ENCODE measurements at places on chromosomes 4 and X.

- DNase-seq: no peak
Measured at GRCh38 chr4:3044870-3045819, 29.2 kb downstream of the HTT-AS start.

DNA sequence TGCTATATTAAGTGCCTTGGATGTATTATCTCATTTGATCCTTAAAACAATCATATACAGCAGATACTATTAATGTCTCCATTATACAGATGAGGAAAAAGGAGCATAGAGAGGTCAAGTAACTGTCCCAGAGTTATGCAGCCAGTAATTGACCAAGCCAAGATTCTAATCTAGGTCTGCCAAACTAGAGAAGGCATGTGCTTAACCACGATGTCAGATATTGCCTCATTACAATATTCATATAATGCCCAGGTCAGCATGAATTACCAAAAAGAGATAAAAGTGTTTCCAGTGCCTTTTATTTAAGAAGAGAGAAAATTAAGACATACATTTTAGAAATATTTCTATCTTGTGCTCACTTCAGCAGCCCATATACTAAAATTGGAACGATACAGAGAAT lies 7.1 kb downstream of the ARHGEF6 start:
- DNase-seq: no peak

DNA sequence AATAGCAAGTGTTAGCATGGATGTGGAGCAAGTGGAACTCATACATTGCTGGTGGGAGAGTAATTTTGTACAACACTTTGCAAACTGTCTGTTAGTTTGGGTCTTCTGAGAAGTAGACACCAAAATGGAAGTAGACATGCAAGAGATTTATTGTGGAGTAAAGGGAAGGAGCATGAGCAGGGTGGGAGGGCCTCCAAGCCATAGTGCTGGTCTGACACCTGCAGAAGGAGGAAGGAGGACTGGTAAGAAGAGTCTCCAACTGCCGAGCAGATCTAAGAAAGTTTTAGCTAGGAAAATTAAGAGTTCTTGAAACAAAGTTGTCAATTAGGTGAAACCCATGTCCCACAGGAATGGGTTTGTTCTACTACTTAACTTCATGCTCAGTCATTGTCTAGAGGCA lies 64.0 kb upstream of the DDIT4L start:
- no peak for DNase-seq

- no peak for DNase-seq
Measured at GRCh38 chrX:43313035-43313434, 343.1 kb upstream of the MAOA start.

DNA sequence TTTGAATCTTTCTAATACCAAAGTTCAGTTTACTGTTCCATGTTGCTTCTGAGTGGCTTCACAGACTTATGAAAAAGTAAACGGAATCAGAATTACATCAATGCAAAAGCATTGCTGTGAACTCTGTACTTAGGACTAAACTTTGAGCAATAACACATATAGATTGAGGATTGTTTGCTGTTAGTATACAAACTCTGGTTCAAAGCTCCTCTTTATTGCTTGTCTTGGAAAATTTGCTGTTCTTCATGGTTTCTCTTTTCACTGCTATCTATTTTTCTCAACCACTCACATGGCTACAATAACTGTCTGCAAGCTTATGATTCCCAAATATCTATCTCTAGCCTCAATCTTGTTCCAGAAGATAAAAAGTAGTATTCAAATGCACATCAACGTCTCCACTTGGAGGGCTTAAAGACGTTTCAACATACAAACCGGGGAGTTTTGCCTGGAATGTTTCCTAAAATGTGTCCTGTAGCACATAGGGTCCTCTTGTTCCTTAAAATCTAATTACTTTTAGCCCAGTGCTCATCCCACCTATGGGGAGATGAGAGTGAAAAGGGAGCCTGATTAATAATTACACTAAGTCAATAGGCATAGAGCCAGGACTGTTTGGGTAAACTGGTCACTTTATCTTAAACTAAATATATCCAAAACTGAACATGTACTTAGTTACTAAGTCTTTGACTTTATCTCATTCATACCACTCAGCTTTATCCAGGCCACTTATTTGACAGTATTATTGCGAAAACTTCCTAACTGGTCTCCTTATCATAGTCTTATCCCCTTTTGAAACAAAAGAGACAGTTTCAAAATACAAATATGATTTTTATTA lies 3.6 kb upstream of the AFP start:
- DNase-seq: no peak

DNA sequence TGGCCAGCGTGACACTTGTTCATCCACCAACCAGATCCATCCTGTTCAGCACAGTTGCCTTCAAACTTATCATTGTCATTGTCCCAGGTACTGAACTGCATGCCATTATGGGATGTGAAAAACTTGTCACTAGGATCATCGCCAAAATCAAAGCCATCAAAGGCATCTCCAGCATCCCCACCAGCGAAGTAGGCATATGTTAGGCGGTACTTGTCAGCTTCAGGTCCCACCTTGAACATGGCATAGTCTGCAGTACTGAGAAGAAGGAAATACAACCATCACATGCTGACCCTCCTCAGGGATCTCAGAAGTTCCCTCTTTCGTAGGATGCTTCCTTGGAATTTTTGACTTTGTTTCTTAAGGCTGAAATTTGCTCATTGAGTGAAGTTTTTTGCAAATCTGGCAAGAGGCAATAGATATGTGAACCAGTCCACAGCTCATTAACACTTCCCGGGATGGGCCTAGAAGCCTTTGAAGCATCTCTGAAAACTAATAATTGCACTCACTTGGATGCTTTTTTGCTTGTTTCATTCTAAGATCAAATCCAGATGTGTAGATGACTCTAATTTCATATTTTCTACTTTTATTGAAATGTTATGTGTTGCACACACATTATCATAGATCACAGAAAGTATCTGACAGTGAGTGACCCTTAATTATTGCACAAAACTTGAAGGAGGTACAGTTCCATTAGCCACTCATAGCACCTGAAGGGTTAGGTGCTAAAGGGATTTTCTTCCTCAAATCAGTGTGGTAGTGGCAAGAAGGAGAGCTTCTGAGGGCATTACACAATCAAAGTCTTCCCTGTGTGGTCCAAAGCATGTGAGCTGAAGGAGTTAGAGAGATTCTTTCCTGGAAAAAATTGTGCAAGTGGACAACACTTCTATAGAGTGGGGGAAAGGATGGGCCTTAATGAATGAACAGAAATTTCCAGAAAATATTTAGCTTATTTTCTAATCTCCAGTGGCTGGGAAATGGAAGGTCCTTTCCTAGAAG lies 5.4 kb downstream of the FGG start:
- no peak for DNase-seq

GRCh38 chr4:963276-964225 lies 9.8 kb downstream of the DGKQ start:
- DNase-seq: no peak

DNA sequence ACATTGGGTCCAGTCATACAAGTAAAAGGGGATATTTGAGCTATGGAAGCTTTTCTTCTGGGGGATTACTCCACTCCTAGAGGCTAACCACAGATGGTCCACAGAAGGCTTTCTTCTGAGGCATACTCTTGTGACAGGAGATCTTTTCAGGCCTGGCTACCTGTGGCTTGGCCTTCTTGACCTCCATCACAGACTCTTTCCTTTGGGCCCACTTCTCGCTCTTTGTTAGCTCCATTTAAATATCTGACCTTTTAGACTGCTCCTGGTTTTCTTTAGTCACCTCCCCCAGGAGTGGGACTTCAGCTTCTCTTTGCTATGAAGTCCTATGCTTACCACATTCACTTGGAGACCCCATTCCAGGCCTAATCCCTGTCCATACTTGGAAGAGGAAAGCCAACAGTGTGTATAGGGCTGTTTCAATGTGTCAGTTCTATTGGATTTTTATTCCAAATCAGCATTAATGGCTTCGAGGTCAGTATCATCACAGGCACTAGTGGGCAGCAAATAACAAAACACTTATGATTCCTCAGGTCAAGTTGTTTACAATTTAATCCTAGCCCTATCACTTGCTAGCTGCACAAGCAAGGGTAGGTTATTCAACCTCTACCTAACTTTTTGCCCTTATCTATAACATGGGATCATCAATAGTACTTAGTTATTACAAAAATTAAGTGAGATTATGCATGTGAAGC lies 26.3 kb downstream of the GPC3 start:
- no peak for DNase-seq

- no peak for DNase-seq
Measured at GRCh38 chr4:167308876-167309275, 74.6 kb upstream of the SPOCK3 start.

GRCh38 chr4:75069493-75070074 lies 136.7 kb downstream of the PARM1 start:
- no peak for DNase-seq

DNA sequence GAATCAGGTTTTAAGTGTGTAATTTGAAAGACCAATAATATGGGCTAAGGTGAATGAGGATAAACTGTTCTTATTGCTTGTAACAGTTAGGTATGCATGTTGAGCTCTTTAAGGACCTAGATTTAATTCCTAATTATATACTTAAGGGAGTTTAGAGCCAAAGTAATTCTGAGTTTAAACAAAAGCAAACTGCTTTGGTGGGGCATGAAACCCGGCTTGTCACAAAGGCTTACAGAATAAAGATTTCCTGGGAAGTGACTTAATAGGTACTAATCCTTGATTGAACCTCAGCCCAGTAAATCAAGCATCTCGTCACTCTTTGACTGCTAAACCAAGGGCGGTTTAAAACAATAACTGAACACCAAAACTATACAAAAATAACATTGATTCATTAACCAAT lies 1324.2 kb downstream of the RPA4 start:
- no peak for DNase-seq

GRCh38 chr4:117545039-117545438 lies 459.7 kb upstream of the TRAM1L1 start:
- no peak for DNase-seq

- DNase-seq: no peak
Measured at GRCh38 chrX:136147315-136147901, at the start of gene FHL1. Gene FHL1, plus strand, starts transcription at chrX:136147533.

DNA sequence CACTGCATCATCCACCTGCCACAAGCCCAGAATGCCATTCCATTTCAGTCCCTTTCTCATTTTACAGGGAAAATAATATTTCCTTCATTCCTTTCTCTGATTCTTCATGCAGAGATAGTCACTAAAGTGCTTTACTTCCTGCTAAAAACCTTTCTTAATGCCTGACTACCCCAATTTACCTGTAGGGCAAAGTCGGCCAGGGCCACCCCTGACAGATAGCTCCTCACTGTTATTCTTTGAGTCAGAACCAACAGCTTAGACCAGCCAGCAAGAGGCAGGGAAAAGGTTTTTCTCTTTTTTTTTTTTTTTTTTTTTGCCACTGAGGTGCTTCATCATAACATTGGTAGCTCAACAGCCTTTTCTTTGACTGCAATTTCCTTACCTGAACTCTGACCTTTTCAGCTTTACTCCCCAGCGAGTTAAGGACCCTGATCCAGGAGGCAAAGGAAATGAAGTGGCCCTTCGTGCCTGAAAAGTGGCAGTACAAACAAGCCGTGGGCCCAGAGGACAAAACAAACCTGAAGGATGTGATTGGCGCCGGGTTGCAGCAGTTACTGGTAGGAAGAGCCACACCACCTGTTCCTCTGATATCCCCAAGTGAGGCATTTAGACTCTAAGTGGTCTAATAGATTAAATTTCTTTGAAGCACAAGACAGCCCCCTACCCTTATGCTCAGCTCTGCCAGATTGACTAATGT lies 85.0 kb downstream of the ALPK1 start:
- DNase-seq: no peak

DNA sequence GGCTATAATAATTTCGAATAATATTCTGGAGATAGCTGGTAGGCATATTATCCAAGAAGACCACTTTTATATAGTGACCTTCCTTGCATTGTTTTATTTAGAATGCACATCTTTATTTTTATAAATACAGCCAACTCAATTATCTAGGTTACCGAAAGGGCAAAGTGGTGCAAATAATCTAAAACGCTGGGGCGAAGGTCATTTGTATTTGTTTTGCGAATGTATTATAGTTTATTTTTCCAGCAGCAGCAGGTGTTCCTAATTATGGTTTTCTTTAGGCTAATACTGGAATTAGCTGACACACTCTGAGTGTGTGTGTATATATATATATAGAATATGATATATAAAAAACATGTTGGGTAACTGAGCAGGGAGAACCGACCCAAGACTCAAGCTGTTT lies 48.1 kb upstream of the RAP2C start:
- DNase-seq: no peak

DNA sequence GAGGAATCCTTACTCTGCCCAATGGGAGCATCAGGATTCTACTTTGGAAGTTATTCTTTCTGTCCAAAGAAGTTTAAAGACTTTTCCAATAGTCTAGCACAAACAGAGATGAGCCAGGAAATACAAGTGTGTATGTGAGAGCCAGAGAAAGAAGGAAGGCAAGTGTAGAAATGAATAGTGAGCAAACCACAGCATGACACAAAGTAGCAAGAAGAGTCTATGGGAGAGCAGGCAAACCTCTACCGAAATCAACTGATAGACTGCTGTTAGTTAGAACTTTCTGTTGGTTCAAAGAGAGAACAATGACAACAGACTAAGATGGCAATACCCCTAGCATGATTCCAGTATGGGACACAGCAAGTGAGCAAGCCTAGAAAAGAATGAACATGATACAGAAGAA lies 16.1 kb upstream of the GPR34 start:
- no peak for DNase-seq

DNA sequence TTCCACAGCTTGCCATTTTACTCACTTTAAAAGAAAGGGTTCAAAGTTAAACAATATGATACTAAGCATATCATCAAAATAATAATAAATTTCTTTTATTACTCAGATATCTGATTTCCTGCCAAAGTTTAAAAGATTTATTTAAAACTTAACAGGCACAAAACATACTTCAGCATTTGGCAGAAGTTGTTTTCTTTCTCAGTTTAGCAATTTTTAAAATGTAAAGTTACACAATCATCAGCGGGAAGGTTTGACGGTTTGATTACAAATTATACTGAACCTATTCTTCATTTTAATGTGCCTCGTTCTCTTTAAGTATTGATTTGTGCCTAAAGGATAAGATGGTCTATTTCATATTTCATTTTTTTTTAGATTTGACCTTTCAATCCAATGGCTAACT lies 227.2 kb downstream of the APBB2 start:
- DNase-seq: no peak

GRCh38 chrX:112844250-112844649 lies 3.6 kb upstream of the AMOT start:
- no peak for DNase-seq

DNA sequence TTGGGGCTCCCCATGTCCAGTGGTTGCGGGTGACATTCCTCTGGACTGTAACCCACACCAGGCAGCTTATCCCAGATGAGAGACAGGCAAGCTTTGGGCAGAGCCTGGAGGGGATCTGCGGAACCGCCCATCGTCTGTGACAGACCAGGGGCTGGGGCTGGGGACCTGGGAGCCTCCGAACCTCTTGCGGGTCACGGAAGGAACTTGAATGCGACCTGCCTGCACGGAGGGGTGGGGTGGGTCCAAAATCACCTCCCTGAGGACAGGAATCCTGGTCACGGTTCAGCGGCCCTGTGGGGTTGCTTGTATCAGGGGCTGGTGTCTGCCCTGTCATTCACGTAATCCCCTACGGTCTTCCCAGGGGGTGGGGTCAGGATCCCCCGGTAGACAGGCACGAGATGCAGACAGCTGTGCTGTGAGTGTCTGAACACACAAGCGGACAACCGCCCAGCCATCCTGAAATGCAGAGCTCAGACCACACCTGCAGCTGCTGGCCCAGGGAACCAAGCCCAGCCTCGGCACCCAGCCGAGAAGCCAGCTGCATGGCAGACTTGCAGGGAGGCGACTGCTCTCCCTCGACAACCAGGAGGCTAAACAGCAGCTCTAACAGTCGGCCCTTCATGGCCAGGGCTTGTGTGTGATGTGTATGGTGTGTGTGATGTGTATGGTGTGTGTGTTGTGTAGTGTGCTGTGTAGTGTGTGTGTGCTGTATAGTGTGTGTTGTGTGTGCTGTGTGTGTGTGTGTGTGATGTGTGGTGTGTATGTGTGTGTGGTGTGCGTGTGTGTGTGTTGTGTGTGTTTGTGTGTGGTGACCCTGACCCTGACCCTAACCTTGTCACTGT lies 105.9 kb upstream of the ADRA2C start:
- no peak for DNase-seq

All from LNCaP clone FGC (cell line).